Anterior cingulate cortex (tissue), 58 donors: ENCODE measurements at places on chromosomes 6 and 20.

DNA sequence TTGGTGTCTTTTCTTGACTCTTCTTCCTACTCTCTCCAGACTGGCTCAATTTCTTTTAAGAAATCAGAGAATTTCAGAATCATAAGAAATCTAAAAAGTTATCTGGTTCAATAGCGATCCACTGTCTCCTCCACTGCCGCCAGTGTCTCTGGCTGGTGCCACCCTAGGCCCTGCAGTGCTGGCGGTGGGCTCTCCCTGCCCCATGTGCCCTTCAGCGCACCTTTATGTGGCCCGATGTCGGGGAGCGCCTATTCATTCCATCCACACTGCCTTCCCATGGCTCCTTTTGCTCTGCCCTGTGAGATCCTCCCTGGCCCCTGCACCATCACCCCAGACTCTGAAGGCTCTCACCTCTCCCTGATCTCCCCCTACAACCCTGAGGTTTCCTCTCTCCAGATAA, 62.8 kb downstream of the TBXT start:
- no peak for DNase-seq

DNA sequence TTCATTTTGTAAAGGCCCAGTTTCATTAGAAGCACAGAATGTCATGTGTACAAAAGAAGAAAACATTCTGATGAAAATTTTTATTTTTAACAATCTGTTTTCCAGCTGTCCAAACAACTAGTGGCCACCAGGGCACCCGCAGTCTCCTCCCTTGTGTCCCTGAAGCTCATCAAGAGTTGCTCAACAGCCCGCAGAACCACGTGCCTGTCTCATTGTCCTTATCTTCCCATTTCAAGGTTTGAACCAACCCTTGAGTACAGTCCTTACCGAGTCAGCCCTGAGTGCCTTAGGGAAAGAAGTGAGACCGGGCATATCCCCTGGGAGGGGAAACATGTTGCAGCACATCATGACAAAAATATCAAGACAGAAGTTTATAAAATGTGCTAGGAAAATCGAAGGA, 15.9 kb upstream of the ZNF133 start:
- no peak for DNase-seq

- no peak for DNase-seq
Measured at GRCh38 chr20:62025832-62026563, 39.7 kb downstream of the TAF4 start.

DNA sequence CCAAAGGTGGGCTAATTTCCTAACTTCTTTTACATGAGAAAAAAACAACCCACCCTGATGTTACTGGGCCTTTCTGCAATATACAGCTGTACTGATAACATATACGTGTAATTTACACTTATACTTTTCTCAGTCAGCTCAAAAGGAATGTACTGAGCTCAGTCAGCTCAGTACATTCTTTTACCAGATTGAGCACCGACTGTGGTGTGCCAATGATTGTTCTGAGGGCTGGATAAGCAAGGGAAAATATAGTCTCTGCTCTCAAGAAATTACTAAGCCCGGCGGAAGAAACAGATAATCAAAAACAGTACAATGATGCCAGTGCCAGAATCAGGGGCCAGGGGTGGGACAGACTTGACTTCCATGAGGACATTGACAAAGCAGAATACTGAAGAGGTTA, 10.0 kb upstream of the BLOC1S5 start:
- DNase-seq, result no peak

DNA sequence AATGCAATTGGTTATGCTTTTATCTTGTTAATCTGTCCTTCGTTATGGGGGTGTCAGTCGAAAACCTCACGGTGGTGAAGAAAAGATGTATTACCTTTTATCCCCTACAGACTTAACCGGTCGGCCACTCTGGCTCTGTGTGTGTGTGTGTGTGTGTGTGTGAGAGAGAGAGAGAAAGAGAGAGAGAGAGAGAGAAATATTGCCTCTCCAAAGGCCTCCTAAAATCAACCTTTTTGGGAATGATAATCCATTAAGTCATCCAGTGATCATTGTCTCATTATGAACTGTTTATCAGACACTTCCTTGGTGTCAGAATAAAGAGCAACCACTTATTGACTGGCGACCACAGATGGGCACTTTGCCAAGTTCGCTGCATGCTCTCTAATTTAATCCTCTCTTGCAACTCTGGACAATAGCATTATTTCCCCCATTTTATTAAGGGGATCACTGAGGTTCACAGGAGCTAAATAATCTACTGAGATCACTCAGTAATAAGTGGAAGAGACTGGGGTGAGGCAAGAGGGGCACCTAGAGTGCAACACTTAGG, 30.7 kb downstream of the SLC35D3 start:
- no peak for DNase-seq

- no peak for DNase-seq
Measured at GRCh38 chr6:150987855-150988464, 122.5 kb downstream of the MTHFD1L start.

GRCh38 chr6:142845143-142845571, 99.8 kb downstream of the HIVEP2 start:
- DNase-seq, result no peak

DNA sequence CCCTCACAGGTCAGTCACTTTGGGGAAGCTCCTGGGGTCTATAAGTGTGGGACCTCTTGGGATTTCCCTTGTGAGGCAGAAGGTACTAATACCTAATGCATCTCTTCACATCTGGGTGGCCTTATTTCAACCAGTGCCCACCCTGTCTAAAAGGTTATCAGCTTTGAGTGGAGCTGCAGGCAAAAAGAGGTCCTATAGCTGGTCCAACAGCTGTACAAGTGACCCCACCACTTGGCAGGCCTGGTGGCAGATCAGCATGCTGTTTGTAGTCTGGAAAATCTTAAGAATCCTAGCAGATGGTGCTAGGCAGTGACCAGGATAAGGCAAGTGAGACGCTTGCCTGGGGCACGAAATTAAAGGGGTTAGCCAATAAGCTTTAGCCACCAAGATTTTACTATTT, 51.6 kb upstream of the GTSF1L start:
- DNase-seq, result no peak

- no peak for DNase-seq
Measured at GRCh38 chr6:37008484-37009465, 3.3 kb downstream of the FGD2 start.

DNA sequence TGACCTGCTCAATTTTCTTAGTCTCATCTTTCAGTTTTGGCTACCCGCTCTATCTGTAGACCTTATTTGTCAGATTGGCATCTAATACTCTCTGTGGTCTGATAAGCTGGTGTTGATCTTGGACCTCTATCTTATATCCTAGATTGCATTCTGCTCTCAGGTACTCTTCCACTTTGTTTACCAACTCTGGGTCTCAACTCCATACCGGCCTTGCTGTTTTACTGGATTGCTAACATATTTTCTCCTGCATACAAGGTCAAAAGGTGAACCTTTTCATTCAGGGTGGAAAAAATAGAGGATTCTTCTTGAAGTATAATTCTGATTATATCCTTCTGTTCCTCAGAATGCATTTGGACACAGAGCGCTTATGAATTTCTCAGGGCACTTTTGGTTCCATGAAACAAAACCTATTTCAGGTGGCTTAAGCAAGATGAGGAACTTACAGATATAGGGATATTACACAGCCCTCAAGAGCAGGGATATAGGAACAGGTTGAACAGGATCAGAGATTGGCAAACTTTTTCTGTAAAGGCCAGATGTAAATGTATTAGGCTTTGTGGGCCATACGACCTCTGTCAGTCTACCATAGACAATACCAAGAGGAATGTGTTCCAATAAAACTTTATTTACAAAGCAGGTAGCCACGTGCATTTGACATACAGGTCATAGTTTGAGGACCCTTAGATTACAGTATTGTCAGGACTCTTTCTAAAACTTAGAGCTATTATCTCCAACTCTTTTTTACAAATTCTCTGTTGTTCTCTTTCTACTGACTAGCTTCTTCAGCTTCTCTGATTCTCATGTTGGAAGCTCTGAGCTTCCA, 2.5 kb upstream of the SH3BGRL2 start:
- no peak for DNase-seq

GRCh38 chr6:121158891-121159290, 175.4 kb downstream of the TBC1D32 start:
- DNase-seq, result no peak

DNA sequence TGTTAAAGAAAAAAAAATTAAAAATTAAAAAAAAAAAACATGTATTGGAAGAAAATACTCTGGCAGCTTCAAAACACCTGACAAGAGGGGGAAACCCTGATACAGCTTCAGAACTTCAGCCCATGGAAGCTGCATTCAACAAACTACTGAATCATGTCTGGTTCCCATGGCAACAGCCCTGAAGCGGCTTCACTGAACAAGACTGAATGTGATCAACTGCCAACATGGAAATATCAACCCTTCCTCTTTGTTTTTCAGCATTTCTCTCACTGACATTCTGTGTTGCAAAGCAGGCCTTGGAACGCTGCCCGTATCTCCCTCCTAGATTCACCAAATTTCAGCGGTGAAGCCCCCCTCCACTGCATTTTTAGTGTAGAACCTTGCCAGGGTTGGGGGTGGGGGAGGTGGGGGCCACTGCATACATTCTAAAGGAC, 91.3 kb upstream of the SHLD1 start:
- DNase-seq, result peak; percentile 61

DNA sequence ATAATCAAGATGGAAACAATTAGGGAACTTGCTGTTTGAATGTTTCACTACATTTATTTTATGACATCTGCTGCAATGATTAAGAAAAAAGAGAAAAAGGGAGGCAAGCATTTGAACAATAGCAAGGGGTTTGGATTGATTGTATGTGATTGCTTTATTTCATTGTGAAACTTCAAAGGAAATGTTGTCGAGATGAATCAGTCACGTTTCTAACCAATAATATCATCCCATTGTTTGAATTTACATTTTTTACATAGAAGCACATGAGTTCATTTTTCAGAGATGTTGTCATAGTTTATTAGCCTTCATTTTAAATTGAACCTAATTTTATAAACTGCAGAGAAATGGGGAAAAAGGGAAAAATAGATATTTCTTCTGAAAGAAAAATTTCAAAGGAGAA, 572.0 kb downstream of the KIF16B start:
- no peak for DNase-seq

DNA sequence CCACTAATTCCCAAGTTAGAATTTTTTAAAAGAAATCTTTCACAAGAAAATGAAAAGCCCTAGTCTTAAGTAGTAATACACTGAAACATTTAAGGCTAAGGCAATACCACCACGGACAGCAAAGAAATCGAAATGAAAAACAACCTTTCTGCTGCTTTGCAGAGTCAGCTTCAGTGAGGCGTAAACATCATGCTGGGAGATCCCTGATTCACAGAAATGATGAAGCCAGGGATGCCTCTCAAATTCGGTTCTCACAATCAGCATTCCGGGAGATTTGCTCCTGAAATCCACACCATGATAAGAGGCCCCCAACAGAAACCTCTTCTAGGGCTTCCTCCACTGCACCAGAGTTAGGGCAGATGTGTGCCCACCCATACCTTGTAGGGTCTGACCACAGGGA, 18.6 kb downstream of the RRBP1 start:
- no peak for DNase-seq

- DNase-seq, result no peak
Measured at GRCh38 chr20:61980647-61981583, 84.8 kb downstream of the TAF4 start.

GRCh38 chr20:47370850-47371782, 14.6 kb upstream of the ZMYND8 start:
- DNase-seq, result no peak

- DNase-seq, result no peak
Measured at GRCh38 chr6:1027109-1027794, 284.6 kb upstream of the FOXQ1 start.

DNA sequence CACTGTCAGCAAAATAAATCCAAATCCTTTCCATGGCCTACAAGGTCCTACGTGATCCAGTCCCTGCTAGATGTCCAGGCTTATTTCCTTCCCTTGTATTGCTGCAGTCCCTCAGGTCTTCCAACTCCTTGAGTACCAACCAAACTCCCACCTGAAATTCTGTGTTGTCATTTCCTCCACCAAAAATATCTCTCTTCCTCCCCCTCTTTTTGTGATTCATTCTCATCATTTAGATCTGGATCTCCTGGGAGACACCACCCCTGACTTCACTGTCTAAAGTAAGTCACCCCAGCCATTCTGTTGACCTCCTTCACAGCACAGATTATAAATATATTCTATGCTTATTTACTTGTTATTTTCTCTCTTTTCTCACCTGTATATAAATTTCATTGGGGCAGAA, 9.0 kb upstream of the LOC128125822 start:
- no peak for DNase-seq

DNA sequence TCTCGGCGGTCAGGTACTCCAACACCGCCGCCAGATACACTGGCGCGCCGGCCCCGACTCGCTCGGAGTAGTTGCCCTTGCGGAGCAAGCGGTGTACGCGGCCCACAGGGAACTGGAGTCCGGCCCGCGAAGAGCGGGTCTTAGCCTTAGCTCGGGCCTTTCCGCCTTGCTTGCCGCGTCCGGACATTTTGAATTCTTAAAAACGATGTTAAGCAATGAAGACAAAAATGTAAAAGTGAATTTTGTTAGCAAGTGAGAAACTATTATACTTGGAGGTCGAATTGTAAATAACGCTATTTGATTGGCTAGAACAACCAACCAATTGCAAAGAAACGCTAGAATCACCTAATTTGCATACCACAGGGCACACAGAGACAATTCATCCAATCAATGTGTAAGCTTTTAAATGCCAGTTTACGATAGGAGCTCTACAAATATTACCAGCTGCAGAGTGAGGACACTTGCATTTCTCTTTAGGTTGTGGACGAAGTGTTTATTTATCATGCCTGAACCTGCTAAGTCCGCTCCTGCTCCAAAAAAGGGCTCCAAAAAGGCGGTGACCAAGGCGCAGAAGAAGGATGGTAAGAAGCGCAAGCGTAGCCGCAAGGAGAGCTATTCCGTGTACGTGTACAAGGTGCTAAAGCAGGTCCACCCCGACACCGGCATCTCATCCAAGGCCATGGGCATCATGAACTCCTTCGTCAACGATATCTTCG, 112.0 kb downstream of the HFE start:
- DNase-seq, result peak; percentile 24

GRCh38 chr6:21654361-21654760, 60.8 kb downstream of the SOX4 start:
- no peak for DNase-seq

- no peak for DNase-seq
Measured at GRCh38 chr6:153442096-153442495, 311.0 kb upstream of the RGS17 start.

GRCh38 chr6:16533210-16533609, 228.1 kb downstream of the ATXN1 start:
- no peak for DNase-seq

DNA sequence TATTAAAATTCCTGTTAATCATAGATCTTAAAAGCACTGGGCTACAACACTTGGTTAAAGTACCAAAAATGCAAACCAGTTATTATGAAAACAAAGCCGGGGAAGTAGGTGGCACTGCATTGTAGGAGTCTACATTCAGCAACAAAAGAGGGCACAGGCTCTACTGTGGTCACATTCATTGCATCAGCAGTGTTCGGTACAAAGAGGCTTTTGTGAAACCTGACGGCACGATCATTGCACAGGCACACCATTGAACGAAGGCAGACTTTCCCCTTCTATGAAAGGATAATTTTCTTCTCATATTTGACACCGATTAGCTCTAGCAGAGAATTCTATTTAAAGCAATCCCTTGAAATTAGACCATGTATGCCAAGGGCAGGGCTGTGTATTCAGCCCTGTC, 44.6 kb upstream of the AGPAT4 start:
- DNase-seq, result peak; percentile 14

GRCh38 chr6:135163440-135163738, 17.7 kb upstream of the MYB start:
- DNase-seq, result no peak

- no peak for DNase-seq
Measured at GRCh38 chr6:139240161-139241010, 51.4 kb downstream of the TXLNB start.

- DNase-seq, result no peak
Measured at GRCh38 chr6:124022641-124023040, 219.0 kb downstream of the NKAIN2 start.
